ENCODE measurements at places on chromosomes 4 and X. TPM values are rescaled to one million over a fixed set of nuclear protein-coding genes. Genes with fewer than 3 reads are reported as not detected.

SOX3 gene
- total RNA-seq = not detected

CENPVL1 gene
- not detected for total RNA-seq

APEX2 gene
- 13.2 TPM for total RNA-seq

- DNase-seq = no peak
- no peaks in the 10 kb centered on the region for H3K36me3 ChIP-seq
- H3K4me3 ChIP-seq = peak overlapping the region; percentile 26
Observed at GRCh38 chrX:41116948-41117347, 31.7 kb downstream of the USP9X start.

DNA sequence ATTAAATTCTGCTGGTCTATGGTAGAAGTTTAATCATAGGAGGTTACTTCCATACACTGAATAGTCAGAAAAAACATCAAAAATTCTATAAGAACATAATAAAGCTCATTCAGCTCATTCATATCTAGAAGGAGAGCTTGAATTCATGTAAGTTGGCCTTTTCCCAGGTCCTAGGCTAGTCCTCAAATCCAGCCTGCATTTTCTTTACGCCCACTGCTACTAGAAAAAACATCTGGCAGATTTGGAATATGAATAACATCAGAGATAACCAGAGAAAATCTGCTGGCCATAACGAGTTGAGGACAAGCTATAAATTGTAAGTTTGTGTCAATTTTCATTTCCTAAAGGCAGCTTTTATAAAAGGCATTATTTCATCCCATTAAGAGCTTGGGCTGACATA lies 95.5 kb downstream of the MXRA5 start:
- no peak overlapping the region for H3K4me3 ChIP-seq
- no peaks in the 10 kb centered on the region for H3K36me3 ChIP-seq
- DNase-seq = no peak
- H3K4me1 ChIP-seq = no peaks in the 10 kb centered on the region
- H3K27ac ChIP-seq = no peak overlapping the region

GRCh38 chrX:72100824-72101351 lies 30.8 kb downstream of the RTL5 start:
- no peak overlapping the region for H3K27ac ChIP-seq
- no peak overlapping the region for H3K4me3 ChIP-seq
- H3K27me3 ChIP-seq = no peaks in the 10 kb centered on the region
- DNase-seq = no peak
- no peaks in the 10 kb centered on the region for H3K4me1 ChIP-seq

GRCh38 chrX:154123241-154124219 lies 20.5 kb upstream of the OPN1LW start:
- H3K27me3 ChIP-seq = peaks cover 38% of the 10 kb centered on the region
- no peaks in the 10 kb centered on the region for H3K36me3 ChIP-seq
- no peak overlapping the region for H3K4me3 ChIP-seq
- no peaks in the 10 kb centered on the region for H3K4me1 ChIP-seq

DNA sequence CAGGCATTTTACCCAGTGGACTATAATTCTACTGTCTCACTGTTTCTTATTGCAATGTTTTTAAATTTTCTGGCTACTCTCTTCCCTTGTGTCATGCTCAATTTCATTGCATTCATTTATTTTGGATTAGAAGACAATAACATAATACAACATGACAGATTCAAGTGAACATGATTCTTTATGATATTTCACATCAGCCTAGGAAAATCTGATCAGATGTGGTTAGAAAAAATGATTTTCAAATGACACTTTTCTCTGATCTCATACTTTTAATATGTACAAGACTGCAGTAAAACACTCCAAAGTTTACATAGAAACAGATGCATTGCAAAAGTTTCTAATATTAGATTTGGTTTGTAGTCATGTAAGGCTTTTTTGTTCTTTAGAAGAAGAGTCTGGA lies 586.0 kb downstream of the ACTRT1 start:
- no peak overlapping the region for H3K27ac ChIP-seq
- no peaks in the 10 kb centered on the region for H3K27me3 ChIP-seq
- H3K4me3 ChIP-seq = no peak overlapping the region
- no peaks in the 10 kb centered on the region for H3K4me1 ChIP-seq

NRK gene
- 0.16 TPM for total RNA-seq

DNA sequence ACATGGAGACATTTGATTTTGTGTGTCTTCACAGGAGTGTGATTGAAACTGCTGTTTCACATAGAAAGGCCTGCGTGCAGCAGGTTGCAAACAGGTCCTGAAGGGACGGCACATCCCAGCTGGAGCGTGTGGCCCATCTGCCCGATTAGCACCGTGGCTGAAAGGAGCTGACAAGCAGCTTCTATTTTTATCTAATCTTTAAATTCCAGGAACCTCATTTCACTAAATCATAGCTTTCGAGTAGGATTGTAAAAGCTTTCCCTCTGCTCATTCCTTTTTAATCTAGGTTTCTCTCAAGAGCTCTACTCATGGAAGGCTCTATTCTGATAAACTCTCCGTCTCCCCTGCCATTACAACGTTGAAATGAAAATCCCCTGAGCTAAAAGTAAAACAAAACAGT lies 106.8 kb downstream of the FSTL5 start:
- no peaks in the 10 kb centered on the region for H3K4me1 ChIP-seq
- DNase-seq = no peak
- H3K36me3 ChIP-seq = no peaks in the 10 kb centered on the region
- H3K4me3 ChIP-seq = no peak overlapping the region

- H3K4me3 ChIP-seq = no peak overlapping the region
- no peaks in the 10 kb centered on the region for H3K27me3 ChIP-seq
- H3K4me1 ChIP-seq = no peaks in the 10 kb centered on the region
- DNase-seq = no peak
Observed at GRCh38 chr4:108081256-108081655, 87.5 kb downstream of the LEF1 start.

DNA sequence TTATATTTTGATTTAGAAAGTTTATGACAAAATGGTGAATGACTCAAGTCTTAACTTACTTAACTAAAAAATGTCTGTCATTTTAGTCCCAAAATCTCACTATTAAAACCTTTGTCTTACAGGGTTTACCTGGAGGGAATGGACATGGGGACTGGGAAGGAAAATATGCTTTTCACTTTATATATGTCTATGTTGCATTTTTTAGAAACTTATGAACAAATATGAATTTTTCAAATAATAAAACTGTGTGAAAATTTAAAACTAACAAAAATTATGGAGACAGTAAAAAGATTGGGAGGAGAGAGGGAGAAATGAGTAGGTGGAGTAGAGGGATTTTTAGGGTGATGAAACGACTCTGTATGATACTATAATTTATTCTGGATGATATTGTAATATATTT lies 6.2 kb downstream of the MGARP start:
- no peaks in the 10 kb centered on the region for H3K36me3 ChIP-seq
- H3K27me3 ChIP-seq = no peaks in the 10 kb centered on the region
- no peak for DNase-seq
- no peak overlapping the region for H3K4me3 ChIP-seq
- H3K4me1 ChIP-seq = no peaks in the 10 kb centered on the region

GC gene
- total RNA-seq = not detected

AVPR2 gene
- 5.3 TPM for total RNA-seq

GRIA2 gene
- not detected for total RNA-seq

DNA sequence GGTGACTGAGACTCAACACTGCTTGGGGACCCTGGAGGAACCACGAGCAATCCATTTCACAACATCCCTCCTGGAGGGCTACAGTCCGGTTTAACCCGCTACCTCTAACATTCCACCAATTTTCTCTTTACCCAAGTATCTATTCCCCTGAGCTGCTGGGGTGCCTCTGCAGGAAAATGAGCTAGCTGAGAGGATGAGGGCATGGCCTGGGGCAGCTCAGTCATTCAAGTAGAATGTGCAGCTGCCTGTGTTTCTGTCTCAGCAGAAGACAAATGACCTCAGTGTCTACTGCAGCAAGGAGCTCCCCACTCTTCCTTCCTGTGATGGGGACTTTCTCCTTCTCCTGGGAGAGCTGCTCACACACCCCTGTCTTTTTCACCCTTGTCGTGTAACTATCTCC lies 120.8 kb downstream of the ZNF518B start:
- H3K4me3 ChIP-seq = no peak overlapping the region
- H3K27ac ChIP-seq = no peak overlapping the region
- no peaks in the 10 kb centered on the region for H3K36me3 ChIP-seq
- H3K27me3 ChIP-seq = no peaks in the 10 kb centered on the region
- DNase-seq = no peak

PDGFRA gene
- 130 TPM for total RNA-seq

GRCh38 chrX:137432609-137433008 lies 133.3 kb upstream of the ZIC3 start:
- H3K4me3 ChIP-seq = no peak overlapping the region
- peaks cover 11% of the 10 kb centered on the region for H3K27me3 ChIP-seq
- no peak for DNase-seq
- no peak overlapping the region for H3K27ac ChIP-seq

- H3K27ac ChIP-seq = no peak overlapping the region
- H3K4me3 ChIP-seq = no peak overlapping the region
- no peaks in the 10 kb centered on the region for H3K27me3 ChIP-seq
- H3K36me3 ChIP-seq = no peaks in the 10 kb centered on the region
- no peaks in the 10 kb centered on the region for H3K4me1 ChIP-seq
Observed at GRCh38 chr4:107978716-107979451, 10.8 kb upstream of the HADH start.

GRCh38 chr4:150821641-150822040 lies 193.4 kb downstream of the LRBA start:
- no peak overlapping the region for H3K4me3 ChIP-seq
- H3K27ac ChIP-seq = no peak overlapping the region
- DNase-seq = no peak
- H3K27me3 ChIP-seq = no peaks in the 10 kb centered on the region

CT47B1 gene
- not detected for total RNA-seq

- no peaks in the 10 kb centered on the region for H3K36me3 ChIP-seq
- H3K4me1 ChIP-seq = no peaks in the 10 kb centered on the region
- H3K27ac ChIP-seq = no peak overlapping the region
- DNase-seq = no peak
- H3K4me3 ChIP-seq = no peak overlapping the region
- H3K27me3 ChIP-seq = no peaks in the 10 kb centered on the region
Observed at GRCh38 chrX:123481913-123482851, 250.7 kb downstream of the THOC2 start.

- H3K36me3 ChIP-seq = no peaks in the 10 kb centered on the region
- H3K4me3 ChIP-seq = no peak overlapping the region
- no peaks in the 10 kb centered on the region for H3K4me1 ChIP-seq
- H3K27ac ChIP-seq = no peak overlapping the region
Observed at GRCh38 chr4:174696657-174697056, 132.4 kb downstream of the GLRA3 start.

GLRA2 gene
- not detected for total RNA-seq

- H3K27me3 ChIP-seq = no peaks in the 10 kb centered on the region
- H3K27ac ChIP-seq = no peak overlapping the region
- DNase-seq = no peak
- no peaks in the 10 kb centered on the region for H3K4me1 ChIP-seq
Observed at GRCh38 chr4:182017038-182017437, 226.2 kb upstream of the TENM3 start.

DNA sequence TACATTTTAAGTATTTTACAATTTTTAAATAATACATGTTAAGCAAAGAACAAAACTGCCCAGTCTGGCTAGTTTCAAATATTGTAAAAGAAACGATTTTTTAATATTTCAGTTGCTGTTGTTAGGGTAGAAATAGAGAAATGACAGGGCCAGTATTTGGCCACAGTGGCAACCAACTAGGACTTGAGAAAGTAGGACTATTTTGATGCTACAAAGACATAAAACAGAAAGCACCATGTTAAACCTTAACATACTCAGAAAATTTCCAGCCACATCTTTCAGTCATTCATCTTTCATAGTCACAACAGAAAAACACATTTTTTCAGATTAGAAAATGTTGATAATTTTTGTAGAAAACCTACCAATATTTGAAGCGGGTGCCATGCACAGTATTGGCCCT lies 104.5 kb downstream of the MBNL3 start:
- DNase-seq = no peak
- no peaks in the 10 kb centered on the region for H3K4me1 ChIP-seq
- no peaks in the 10 kb centered on the region for H3K27me3 ChIP-seq
- no peaks in the 10 kb centered on the region for H3K36me3 ChIP-seq
- H3K4me3 ChIP-seq = no peak overlapping the region
- H3K27ac ChIP-seq = no peak overlapping the region

INPP4B gene
- 93.4 TPM for total RNA-seq

- H3K36me3 ChIP-seq = no peaks in the 10 kb centered on the region
- no peaks in the 10 kb centered on the region for H3K4me1 ChIP-seq
- peak overlapping the region; percentile 71 for H3K27ac ChIP-seq
- H3K4me3 ChIP-seq = peak overlapping the region; percentile 13
Observed at GRCh38 chrX:15737190-15737958, 696 bp upstream of the CA5B start.

DNA sequence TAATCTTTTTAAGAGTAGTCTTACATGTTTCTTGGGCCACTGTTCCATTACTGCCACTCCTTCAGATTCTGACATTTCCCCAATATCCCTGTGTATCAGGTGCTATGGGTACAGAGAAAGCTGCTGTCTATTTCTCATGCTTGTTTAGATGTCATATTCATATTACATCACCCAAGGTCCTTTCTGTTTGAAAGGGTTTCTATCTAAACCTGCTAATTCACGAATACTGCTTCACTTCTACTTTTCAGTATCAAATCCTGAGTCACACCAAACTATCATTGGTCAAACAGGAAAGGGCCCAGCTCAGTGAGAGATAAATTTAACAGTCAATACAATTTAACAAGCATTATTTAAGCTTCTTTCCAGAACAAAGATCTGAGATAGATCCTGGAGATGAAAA lies 241.4 kb downstream of the UGT8 start:
- H3K36me3 ChIP-seq = peaks cover 3% of the 10 kb centered on the region
- H3K27me3 ChIP-seq = no peaks in the 10 kb centered on the region
- H3K4me3 ChIP-seq = no peak overlapping the region
- no peak for DNase-seq
- H3K4me1 ChIP-seq = no peaks in the 10 kb centered on the region
- no peak overlapping the region for H3K27ac ChIP-seq

- H3K4me3 ChIP-seq = peak overlapping the region; percentile 26
- peak overlapping the region; percentile 67 for H3K27ac ChIP-seq
- no peak for DNase-seq
Observed at GRCh38 chr4:85777908-85778631, 303.1 kb downstream of the ARHGAP24 start.

MAGEA2B gene
- not detected for total RNA-seq

GAB3 gene
- 3.9 TPM for total RNA-seq

CHRNA9 gene
- not detected for total RNA-seq

FAM149A gene
- total RNA-seq = 22.9 TPM

HERC5 gene
- 5.9 TPM for total RNA-seq

GRCh38 chr4:112589206-112589605 lies 47.5 kb downstream of the ZGRF1 start:
- no peak for DNase-seq
- H3K4me3 ChIP-seq = no peak overlapping the region
- H3K4me1 ChIP-seq = no peaks in the 10 kb centered on the region
- no peaks in the 10 kb centered on the region for H3K36me3 ChIP-seq

DNA sequence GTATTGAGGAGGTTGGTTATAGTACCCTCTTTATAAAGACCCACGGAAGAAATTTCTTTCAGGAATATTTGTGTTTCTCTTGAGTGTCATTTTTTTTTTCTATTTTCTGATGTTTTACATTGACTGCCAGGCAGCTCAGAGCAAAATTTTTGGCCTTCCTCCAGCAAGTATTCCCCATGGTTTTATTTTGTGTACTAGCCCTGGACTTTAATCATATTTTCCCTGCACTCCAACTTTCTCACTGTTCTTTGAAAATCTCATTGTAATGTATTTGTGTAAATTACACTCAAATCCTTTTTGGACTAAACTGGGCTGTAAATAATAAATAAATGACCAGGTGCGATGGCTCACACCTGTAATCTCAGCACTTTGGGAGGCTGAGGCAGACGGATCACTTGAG lies 45.6 kb upstream of the USP46 start:
- no peaks in the 10 kb centered on the region for H3K4me1 ChIP-seq
- no peak overlapping the region for H3K27ac ChIP-seq
- no peak overlapping the region for H3K4me3 ChIP-seq
- H3K36me3 ChIP-seq = no peaks in the 10 kb centered on the region

TRIM75 gene
- not detected for total RNA-seq

GRCh38 chrX:131264053-131264452 lies 25.1 kb downstream of the IGSF1 start:
- H3K27ac ChIP-seq = no peak overlapping the region
- peaks cover 39% of the 10 kb centered on the region for H3K27me3 ChIP-seq
- H3K4me3 ChIP-seq = no peak overlapping the region
